Skeletal muscle tissue (tissue), 5 donors: ENCODE measurements at places on chromosomes 12 and 14. TPM values are rescaled to one million over a fixed set of nuclear protein-coding genes. Genes with fewer than 3 reads are reported as not detected.

Gene CLEC14A
- 25.1 TPM for total RNA-seq

Gene RHEBL1
- total RNA-seq = 0.52 TPM

Gene SLC25A47
- 0.52 TPM for total RNA-seq

Gene RPL10L
- not detected for total RNA-seq

Gene CCDC59
- total RNA-seq = 22.4 TPM

Gene RIMKLB
- total RNA-seq = 40.7 TPM

Gene CARMIL3
- total RNA-seq = under 0.01 TPM

Gene MANSC4
- total RNA-seq = not detected

Gene STXBP6
- total RNA-seq = 17.7 TPM

Gene P2RX4
- total RNA-seq = 14.6 TPM

Gene ARMH4
- total RNA-seq = 6.8 TPM
